NCI-H460 (cell line): ENCODE measurements at places on chromosomes 11 and 22. TPM values are rescaled to one million over a fixed set of nuclear protein-coding genes. Genes with fewer than 3 reads are reported as not detected.

- DNase-seq, result no peak
These were observed 36.9 kb upstream of the KLHL35 start for GRCh38 chr11:75469785-75470405.

- no peak for DNase-seq
These were observed 3.7 kb downstream of the IL2RB start for GRCh38 chr22:37146051-37146385.

The RIBC2 gene
- total RNA-seq, result 0.72 and 1.1 TPM in 2 replicates

DNA sequence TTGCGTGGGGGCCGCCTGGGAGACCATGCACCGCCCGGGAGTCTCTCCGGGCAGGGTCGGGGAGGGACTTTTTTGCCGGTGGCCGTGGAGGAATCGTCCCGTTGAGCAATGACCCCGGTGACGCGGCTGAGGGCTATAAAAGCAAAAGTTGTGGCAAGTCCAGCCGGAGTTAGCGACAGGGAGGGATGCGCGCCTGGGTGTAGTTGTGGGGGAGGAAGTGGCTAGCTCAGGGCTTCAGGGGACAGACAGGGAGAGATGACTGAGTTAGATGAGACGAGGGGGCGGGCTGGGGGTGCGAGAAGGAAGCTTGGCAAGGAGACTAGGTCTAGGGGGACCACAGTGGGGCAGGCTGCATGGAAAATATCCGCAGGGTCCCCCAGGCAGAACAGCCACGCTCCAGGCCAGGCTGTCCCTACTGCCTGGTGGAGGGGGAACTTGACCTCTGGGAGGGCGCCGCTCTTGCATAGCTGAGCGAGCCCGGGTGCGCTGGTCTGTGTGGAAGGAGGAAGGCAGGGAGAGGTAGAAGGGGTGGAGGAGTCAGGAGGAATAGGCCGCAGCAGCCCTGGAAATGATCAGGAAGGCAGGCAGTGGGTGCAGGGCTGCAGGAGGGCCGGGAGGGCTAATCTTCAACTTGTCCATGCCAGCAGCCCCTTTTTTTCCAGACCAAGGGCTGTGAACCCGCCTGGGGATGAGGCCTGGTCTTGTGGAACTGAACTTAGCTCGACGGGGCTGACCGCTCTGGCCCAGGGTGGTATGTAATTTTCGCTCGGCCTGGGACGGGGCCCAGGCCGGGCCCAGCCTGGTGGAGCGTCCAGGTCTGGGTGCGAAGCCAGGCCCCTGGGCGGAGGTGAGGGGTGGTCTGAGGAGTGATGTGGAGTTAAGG is at the start of gene NEAT1:
NEAT1 (plus strand) TSS at position 166 of the 883 bp plus-strand sequence.
- DNase-seq, result peak; percentile 85

DNA sequence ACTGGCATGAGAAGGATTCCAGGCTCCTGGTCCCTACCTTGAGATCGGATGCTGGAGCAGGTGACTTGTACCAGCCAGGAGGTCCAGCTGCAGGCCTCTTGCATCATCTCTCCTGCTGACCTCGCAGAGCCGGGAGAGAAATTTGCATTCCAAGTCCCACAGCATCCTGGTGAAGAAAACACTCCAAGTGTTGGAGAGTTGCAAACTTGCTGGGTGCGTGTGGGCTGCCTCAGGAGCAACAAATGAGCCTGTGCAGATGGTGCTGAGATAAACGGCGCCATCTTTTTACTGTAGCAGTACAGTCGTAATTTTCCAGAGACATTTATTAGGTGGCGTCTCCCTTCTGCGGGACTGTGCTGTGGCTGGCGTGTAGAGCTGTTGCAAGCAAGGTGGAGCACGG is 32.1 kb upstream of the ZBTB16 start:
- DNase-seq, result no peak

DNA sequence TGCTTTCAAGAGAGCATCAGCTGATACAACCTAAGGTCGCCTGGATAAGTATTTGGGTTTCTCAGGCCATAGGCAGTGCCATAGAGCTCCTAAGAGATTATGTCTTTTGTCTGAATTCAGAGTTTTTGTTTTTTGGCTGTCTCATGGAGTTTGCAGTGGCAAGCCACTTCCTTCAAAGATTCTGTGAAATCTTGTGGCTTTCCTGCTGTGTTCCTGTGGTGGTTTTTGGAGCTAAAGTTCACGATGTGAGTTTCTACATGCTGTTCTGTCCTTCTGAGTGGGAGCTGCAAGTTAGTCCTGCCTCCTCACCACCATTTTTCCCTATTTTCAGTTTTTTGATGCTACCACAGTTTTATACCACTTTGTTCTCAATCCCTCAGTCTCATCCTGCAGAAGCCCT is 111.4 kb downstream of the COMMD9 start:
- no peak for DNase-seq

GRCh38 chr11:26929806-26930517 is 64.0 kb upstream of the FIBIN start:
- no peak for DNase-seq
